ENCODE measurements at places on chromosomes 6 and 20.

- DNase-seq = no peak
Measured at GRCh38 chr6:115945812-115946211, 114.9 kb downstream of the FRK start.

GRCh38 chr6:19410481-19410880 lies 426.7 kb upstream of the ID4 start:
- no peak for DNase-seq

- no peak for DNase-seq
Measured at GRCh38 chr20:680638-681187, 5.1 kb upstream of the SCRT2 start.

- DNase-seq = no peak
Measured at GRCh38 chr6:84460491-84460890, 233.0 kb upstream of the CEP162 start.

DNA sequence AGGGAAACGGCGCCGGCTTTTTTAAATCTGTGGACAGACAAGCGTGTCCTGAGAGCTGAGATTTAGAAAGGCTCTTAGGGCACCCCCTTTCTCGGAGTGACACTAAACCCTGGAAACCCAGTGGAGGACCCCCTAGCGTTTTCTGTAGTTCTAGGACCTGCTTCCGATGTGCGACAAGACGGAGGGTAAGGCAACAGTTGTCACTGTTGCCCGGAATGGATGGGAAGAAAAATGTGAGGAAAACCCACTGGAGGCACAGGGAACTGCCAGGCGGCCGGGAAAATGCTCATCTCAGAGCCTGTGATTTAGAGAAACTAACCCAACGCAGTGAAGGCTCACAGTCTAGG lies 551 bp upstream of the ATP5F1E start:
- DNase-seq = no peak

- DNase-seq = no peak
Measured at GRCh38 chr6:110708295-110708950, 106.8 kb downstream of the CDK19 start.

DNA sequence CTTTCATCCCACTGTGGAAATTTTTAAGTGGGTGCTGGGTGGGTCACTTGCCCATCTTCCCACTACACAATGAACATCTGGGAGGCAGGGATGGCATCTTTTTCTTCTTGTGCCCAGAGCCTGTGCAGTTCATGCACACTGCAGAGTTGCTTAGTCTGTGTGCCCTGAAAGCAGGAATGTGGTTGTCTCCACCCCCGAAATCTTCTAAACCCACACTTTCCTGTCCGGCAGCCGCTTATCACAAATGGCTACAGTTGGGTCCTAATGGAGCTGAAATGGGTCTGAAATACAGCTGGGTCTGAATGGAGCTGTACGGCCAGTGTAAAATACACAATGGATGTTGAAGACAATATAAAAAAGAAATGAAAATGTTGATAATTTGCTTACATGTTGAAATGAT lies 112.1 kb upstream of the PMEPA1 start:
- no peak for DNase-seq

GRCh38 chr6:21556511-21556910 lies 37.0 kb upstream of the SOX4 start:
- DNase-seq = no peak

GRCh38 chr6:160996131-160996601 lies 4.6 kb downstream of the MAP3K4 start:
- DNase-seq = no peak

DNA sequence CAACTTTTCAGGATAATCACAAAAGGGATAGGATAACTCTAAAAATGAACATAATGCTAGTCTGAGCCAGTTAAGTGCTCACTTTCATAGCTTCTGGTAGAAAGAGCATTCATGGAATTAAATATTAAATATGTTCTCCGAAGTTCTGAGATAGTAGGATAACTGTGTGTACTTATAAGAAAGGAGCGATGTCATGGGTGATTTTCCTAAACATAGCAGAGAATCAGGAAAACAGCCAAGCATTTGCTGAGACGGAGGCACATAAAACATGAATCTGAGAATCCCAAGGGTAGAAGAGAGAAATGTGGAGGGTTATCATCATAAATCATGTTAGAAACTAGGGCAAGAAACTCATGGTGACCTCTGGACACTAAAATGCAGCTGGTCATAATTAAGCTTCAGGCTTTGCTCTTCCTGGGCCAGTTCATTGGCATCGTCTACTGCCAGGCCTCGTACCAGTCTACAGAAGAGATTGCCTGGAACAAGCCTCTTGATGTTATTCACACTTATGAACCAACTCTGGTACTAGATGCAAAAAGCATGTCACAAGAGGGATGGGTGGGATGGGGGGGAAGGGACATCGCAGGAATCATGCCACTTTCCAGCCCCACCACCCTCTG lies 436.6 kb downstream of the PRKN start:
- DNase-seq = no peak

DNA sequence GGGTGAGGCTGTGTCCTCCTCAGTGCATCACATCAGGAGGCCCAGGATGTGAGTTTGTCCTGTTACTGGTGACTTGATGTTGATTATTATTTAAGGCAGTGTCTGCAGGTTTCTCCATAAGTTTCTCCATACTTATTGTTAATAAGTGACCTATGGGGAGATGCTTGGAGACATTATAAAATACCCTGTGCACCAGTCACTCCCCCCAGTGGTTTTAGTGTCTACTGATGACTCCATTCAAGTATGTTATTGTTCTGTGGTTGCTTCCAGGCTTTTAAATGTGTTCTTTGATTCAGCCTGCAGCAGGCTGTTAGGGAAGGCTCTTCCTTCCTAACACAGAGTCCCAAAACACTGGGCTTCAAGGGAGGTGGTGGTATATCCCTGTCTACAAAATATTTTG lies 14.6 kb upstream of the CST3 start:
- no peak for DNase-seq

- DNase-seq = no peak
Measured at GRCh38 chr6:111646942-111647341, 41.3 kb upstream of the TRAF3IP2 start.

DNA sequence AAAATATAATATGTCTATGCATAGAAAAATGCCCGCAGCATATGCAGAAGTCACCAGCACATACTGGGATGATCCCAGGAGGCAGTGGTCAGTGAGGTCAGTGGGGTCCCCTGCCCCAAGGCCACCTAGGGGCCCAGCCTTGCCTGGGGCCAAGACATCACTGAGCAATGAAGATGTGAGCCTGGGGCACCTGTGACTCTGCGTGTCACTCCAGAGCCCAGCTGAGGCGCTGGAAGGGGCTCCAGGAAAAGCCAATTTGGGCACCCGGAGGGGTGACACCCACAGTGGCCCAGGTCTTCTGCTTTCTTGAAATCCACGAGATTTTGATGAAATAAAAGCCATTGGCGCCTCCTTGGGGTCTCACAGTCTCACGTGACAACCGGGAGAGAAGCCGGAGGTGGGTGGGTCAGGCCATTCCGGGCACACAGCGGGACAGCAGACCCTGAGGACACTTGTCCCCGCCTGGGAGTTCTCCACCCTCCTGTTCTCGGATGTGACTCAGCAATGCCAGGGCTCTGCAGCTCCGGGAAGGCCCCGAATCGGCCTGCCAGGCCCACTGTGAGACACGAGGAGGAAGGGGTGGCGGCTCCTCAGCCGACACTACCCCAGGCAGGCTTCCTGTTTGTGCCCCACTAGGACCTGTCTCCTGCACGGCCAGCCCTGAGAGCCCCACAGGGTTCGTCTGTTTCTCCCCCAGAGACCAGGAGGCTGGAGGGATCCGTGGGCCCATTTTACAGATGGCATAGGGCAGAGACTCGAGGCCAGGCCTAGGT lies 24.4 kb upstream of the SLCO4A1 start:
- no peak for DNase-seq

GRCh38 chr6:30446259-30446658 lies 43.0 kb upstream of the HLA-E start:
- DNase-seq = no peak

- no peak for DNase-seq
Measured at GRCh38 chr6:34170346-34170745, 24.5 kb upstream of the GRM4 start.

- no peak for DNase-seq
Measured at GRCh38 chr20:38266426-38266825, 5.9 kb upstream of the KIAA1755 start.

DNA sequence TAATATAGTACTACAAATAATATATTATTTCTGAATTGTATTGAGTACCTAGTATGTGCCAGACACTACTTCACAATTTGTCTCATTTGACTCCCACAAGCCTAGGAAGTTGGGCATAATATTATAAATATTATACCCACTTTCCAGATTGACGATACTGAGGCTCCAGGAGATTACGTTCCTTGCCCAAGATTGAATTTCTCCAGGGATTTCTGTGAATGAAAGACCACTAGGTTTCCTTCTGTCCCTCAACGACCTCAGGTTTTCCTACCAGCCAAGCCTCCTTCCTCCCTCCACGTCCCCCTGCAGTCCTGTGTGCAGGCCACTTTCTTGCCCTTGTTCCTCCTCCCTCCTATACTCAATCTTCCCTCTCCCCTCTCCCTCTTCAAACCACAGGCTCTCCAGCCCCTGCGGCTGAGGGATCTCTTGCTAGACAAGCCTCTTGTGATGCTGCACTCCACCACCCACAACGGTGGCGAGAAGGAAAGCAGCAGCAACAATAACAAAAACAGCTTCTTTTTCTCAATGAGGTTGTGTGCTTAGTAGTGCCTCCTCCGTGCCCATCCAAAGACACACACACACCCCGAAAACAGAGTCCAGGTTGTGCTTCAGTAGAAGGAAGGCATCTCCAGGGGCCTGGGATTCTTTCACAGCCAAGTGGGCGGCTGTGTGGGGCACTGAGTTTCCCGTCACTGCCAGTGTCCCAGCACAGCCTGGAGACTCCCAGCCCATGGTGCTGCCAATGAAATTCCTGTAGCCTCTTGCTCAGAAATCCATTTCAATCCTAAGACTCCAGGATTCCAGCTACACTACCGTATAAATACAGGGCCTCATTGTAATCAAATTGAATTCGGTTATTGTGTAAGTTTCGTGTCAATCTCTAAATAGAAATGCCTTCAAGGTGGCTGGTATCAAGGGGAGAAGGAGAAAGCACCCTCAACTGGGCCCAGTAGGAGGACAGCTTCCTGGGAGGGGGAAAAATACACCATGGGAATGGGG lies 94.4 kb downstream of the NCR2 start:
- no peak for DNase-seq

- no peak for DNase-seq
Measured at GRCh38 chr20:63439866-63440265, 32.6 kb downstream of the KCNQ2 start.

DNA sequence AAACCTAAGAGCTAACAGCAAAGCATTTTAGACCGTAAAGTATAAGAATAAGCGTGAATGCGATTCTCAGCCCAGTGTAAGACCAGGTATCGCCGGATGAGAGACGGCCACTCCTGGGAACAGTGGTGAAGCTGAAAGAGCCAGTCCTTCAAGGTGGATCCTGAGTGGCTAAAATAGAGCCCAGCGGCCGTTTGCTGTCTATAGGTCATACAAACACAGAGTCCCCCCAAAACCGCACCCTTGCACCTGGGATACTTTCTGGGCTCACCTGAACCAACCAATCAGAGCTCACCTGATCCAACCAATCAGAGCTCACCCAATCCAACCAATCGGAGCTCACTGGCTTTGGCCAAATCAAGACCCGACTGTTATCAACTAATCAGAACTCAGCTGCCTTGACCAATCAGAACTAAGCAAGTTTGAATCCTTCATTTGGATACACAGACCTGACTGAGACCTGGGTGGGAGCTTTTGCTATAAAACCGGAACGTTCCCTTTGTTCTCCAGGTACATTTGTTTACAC lies 248.2 kb downstream of the DLL1 start:
- DNase-seq = no peak

- DNase-seq = no peak
Measured at GRCh38 chr6:150238846-150239407, 96.1 kb downstream of the PPP1R14C start.

DNA sequence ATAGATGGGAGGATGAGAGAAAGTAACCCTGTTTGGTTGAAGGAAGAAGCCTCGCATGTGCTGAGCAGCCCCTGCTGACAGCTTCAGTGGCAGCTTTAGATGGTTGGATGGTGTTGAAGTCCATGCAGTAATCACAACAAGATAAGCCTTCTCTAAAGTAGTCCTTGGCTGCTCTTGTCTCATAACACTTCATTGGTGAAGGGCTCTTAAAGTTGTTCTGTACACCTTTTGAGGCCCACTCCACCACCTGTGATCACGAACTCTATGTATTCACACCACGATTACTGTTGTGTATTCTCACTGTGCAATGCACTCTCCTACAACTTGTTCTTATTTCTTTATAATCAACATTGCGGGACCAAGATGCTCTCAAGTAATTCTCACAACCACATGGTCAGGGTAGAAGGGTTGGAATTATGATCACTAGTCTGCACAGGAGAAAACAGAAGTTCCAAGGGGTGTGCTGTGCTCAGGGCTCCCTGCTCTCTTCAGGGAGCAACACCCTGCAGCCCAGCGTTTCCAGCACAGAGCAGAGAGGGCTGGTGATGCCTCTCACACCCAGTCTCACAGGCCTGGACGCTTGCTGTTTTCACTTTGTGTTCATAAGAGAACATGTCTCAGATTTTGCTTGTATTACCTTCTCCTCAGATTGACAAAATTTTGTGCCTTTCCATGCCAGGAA lies 294.4 kb downstream of the SMOC2 start:
- DNase-seq = no peak

GRCh38 chr20:25466846-25467245 lies 59.4 kb downstream of the GINS1 start:
- DNase-seq = no peak

GRCh38 chr6:46628976-46629375 lies 23.6 kb downstream of the CYP39A1 start:
- no peak for DNase-seq

DNA sequence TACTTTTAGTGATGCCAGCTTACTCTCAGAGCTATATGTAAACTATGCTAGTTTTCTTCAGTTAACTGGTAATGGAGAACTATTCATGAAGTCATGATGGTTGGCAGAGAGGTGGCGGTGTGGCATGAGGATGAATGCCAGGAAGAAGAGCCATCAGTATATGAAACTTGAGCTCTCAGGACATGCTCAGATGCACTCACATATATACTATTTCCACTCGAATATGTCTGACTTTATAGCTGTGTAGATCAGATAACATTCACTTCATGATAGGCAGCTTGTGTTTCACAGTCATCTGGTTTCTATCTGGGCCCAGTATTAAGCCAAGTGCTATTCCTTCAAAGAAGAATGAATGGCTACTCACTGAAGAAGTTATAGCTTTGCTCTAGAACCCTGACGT lies 46.2 kb upstream of the CEP85L start:
- no peak for DNase-seq

DNA sequence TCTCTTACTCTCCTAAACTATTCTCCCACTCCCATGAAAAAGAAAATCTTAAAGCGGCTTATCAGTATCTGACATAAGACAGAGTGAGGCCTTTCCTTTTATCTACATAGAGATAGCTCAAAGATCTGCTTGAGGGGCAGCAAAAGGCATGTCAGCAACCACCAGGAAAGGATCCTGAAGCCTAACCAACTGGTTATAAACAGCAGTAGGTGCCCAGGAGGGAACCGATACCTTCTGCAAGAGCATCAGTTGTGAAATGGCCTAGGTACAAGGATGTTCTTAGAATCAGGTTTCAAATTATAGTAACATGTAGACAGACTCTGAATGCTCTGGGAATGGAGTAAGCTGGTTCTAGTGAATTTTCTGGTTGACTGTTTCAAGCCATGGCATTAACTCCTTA lies 21.4 kb downstream of the JARID2 start:
- DNase-seq = no peak

GRCh38 chr6:9361749-9362148 lies 926.4 kb upstream of the SLC35B3 start:
- DNase-seq = no peak

- no peak for DNase-seq
Measured at GRCh38 chr20:51221791-51222408, 199.0 kb upstream of the KCNG1 start.
